Fibroblast of the conjunctiva (primary cell): ENCODE measurements at places on chromosomes 11 and 22.

GRCh38 chr11:60970369-60970774 lies 1.1 kb upstream of the CD6 start:
- no peak for DNase-seq

DNA sequence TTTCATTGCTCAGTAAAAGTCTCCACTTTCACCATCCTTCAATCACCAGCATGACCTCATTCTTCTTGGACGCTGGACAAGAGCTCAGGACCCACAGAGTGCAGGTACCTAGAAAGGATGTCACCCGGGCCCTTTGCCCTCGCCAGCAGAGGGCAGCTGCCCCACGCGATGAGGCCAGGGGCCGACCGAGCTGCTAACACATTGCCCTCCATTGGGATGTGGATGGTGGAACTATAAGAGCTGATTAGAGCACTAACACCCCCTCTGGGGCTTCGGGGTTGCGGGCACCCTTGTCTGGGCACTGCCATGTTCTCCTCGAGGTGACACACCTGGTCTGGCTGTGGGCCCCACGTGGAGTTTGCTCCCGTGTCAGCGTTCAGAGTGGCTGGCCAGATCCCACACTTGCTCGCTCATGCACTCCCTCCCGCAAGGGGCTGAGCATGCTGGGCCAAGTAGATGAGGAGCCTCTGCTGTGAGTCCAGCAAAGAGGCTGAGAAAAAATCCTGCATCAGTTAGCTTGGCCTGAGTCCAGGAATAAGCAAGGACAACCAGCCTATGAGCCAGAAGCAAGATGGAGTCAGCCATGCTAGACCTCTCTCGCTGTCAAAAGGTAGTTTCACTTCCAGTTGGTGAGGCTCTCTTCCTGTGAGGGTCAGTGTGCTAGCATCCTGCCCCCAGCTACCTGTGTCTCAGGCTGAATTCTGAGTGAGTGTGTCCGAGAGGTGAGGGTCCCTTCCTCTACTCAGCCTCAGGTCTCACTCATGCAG lies 9.8 kb downstream of the KRTAP5-6 start:
- no peak for DNase-seq

GRCh38 chr11:640021-640706 lies 3.1 kb downstream of the DRD4 start:
- DNase-seq, result no peak

DNA sequence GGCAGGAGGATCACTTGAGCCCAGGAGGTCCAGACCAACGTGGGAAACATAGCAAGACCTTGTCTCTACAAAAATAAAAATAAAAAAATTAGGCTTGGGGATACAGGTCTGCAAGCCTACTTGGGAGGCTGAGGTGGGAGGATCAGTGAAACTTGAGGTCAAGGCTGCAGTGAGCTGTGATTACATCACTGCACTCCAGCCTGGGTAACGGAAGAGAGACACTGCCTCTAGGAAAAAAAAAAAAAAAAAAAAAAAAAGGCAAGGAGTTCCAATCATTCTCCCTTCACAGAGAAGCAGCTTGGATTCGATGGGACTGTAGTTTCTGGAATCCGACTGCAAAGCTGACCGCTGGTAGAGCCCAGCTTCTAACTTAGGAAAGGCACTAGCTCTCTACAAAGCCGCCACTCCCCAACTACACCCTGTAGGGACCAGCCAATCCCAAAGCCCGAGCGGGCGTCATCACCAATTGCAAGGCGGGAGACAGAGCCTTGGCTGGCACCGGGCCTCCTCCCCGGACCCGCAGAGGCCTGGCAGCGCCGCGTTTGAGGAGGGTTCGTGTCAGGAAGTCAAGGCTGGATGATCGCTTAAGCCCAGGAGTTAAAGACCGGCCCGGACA lies 716 bp upstream of the DDB2 start:
- DNase-seq, result peak; percentile 76

DNA sequence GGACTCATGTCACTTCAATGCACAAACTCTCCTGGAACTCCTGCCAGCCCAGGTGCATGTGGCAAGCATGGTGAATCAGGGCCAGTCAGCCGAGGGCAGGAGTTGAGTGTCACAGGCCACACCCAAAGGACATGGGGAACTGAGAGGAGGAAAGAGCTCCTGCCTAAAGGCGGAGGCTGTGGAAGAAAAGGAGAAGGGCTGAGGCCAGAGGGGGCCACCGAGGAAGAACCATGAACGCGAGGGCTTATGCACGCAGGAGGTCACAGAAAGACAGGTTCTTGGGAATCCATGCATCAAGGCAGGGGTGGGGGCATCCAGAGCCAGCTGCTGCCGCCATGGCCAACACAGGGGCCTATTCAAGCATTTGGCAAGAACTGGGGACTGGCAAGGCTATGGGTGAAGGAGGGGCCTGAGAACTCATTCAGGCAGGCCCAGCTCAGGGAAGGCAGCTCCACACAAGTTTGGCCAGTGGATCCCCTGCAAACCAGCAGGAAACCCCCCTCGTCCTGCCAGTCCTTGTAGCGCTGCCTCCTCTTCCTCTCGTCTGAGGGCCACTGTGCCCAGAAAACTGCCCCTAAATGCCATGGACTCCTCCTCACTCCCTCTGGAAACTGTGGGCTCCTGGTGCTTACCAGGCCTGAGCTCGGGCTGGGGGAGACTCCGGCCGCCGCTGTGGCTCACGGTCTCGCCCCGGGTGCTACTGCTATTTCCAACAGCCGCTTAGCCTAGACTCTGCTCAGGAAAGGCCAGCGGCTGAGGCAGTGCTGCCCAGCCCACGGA lies 15.4 kb downstream of the PPM1F start:
- DNase-seq, result no peak

DNA sequence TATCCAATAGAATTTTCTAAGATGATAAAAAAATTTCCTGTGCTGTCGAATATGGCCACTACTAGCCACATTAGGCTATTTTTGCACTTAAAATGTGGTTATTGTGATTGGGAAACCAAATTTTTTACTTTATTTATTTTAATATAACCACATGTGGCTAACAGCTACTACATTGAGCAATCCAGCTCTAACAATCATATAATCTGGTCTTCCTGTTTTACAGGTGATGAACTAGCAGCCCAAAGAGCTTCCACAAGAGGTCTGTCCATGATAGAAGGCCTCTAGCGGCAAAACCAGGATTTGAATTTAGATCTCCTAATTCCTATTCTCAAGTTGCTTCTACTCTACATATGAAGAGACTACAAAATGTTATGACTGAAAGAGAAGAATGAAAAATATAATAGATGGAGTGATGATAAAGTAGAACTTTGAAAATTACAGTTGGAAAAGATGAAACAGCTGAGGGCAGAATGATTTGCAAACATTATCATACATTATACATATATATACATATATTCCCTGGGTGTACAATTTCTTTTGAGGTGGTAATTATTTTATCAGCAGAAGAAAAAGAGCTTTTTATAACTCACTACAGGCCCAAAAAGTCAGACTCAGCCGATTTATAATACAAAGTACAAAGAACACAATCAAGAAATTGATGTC lies 363.5 kb upstream of the PITPNB start:
- DNase-seq, result no peak

GRCh38 chr11:50412832-50413231 lies 380.2 kb downstream of the OR4C45 start:
- no peak for DNase-seq

- no peak for DNase-seq
These were observed 7.2 kb downstream of the UPK3A start for GRCh38 chr22:45291931-45292290.
